ENCODE measurements at places on chromosomes 4 and X.

DNA sequence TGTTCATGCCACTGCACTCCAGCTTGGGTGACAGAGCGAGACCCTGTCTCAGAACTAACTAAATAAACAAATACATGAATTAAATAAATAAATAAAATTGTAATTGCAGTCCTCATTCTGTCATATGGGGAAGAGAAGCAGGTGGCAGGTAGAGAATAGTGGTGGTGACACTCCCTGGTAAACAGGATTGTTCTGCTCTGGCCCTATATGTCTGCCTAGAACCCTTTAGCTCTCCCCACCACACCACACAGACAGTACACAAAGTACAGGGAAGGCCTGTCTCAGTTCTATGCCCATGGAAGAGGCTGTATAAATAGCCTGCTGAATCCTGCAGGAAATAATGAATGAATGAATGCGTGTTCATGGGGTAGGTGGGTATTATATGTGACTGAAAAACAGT lies 117.7 kb downstream of the CEP135 start:
- DNase-seq = no peak

DNA sequence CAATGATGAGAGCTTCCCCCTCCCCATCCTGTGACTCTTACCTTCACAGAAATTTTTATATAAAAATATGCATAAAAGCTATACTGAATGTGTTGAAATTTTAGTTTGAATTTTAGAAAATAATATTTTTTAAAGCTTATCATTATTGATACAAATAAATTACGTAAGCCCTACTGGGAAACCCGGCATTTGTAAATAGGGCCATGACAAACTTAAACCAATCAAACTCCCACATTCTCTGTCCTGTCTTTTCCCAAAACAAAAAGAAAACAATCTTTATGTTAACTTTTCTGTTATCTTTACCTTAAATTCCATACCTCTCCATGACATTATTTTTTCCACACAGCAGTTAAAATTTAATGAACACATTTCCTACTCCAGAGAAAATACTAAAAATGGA lies 2.6 kb downstream of the CNOT6L start:
- no peak for DNase-seq

- no peak for DNase-seq
Measured at GRCh38 chr4:77963004-77963403, 94.1 kb upstream of the FRAS1 start.

- DNase-seq = no peak
Measured at GRCh38 chrX:1422135-1422465, 30.2 kb upstream of the SLC25A6 start.

DNA sequence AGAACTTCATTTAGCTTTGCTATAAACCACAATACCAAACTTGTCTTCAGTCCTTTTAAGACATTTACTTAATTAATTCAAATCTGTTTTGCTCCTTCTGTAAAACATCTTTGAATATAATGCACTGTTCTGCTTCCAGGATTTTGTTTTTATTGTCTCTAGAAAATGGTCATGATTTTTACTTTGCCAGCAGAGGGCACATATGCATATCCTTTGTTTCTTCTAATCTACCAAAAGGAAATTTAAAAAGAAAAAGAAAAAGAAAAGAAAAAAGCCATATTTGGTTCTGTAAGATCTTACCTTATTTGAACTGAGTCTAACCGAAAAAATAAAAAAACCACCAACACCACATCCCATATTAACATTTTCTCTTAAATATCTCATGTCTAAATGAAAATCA lies 101.9 kb upstream of the CCSER1 start:
- DNase-seq = no peak

- no peak for DNase-seq
Measured at GRCh38 chrX:19795307-19795706, 92.1 kb downstream of the SH3KBP1 start.

- no peak for DNase-seq
Measured at GRCh38 chrX:67612231-67612630, 68.4 kb downstream of the AR start.

DNA sequence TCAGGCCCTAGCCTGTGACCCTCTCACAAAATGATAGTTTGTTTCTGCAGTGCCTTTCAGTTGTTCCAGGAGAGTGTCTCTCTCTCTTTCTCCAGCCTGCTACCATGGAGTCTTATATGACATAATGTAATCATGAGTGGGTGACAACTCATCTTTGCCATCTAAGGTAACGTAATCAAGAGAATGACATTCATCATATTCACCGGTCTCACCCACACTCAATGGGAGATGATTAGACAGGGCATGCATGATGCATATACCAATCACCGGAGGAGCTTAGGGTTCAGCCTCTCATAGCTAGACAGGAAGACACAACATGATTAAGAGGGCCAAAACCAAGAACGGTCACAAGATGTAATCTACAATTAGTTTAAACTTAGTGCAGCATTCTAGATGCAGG lies 97.1 kb upstream of the FAM9B start:
- no peak for DNase-seq

DNA sequence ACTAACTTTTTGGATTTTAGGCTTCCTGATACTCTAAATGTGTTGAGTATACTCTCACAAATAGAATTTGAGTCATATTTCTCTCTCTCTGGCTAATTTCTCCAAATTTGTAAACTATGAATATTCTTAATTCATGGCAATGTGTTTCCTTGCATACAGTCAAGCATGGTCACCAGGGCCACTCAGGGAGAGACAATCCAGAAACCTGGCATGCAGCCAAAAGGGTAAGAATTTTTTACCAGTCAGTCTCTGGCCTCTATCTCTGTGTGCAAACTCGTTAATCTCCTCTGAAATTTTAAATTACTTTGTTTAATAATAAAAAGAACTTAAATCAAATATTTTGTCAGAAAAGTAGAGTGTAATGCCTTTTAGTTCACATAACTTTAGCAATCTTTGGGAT lies 179.8 kb downstream of the OR13H1 start:
- no peak for DNase-seq
